ENCODE measurements at places on chromosomes 3 and 15.

DNA sequence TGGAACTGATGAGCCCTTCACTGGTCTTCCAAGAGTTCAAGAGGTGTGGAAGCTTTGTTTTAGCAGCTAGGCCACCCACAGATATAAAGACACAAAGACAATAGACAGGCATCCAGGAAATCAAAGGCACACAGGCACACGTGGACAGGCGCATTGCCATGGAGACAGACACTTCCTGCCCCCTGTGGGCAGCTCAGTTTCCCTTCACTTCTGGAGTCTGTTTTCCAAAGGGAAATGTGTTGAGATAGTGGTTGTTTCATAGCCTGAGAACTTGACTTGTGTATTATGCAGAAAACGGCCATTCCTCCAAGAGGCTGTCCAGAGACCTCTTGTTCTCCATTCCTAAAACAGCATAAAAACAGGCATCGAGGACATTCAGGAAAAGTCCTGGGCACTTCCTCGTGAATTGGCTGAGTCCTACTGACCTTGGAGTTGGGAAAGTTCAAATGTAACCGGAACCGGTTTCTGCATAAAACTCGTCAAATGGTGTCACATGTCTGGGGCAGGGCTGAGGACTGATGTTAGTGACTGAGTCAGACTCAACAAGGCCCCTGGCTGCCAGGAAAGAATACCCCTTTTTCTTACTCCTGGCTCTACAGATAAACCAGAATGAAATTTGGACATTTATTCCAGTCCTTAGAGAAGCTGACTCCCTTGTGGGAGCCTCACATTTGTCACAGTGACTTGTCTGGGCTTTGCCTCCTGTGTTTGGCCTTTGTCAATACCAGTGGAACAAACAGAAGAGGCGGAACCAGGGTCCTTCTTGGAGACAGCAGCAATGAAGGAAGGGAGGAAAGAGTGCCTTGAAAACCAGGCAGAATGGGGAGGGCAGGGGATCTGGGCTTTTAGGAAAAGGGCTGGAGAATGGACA is 1.3 kb downstream of the ALPK3 start:
- no peak for DNase-seq

DNA sequence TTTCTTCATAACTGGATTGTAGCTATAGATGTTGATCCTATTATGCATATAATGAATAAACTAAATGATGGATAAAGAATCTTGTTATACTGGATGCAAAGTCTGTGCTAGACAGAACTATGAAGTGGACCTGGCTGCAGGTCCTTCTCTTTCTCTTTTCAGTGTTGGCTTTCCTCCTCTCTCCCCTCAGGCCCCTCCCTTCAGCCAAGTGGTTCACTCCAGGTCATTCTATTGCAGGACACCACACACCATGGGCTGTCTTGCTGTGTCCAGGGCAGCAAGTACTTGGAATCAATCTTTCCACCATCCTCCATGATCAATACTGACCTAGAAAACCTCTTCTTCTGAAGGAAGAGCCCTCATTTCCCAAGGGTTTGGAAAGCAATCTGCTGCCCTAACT is 20.3 kb downstream of the EIF4E3 start:
- DNase-seq = no peak

DNA sequence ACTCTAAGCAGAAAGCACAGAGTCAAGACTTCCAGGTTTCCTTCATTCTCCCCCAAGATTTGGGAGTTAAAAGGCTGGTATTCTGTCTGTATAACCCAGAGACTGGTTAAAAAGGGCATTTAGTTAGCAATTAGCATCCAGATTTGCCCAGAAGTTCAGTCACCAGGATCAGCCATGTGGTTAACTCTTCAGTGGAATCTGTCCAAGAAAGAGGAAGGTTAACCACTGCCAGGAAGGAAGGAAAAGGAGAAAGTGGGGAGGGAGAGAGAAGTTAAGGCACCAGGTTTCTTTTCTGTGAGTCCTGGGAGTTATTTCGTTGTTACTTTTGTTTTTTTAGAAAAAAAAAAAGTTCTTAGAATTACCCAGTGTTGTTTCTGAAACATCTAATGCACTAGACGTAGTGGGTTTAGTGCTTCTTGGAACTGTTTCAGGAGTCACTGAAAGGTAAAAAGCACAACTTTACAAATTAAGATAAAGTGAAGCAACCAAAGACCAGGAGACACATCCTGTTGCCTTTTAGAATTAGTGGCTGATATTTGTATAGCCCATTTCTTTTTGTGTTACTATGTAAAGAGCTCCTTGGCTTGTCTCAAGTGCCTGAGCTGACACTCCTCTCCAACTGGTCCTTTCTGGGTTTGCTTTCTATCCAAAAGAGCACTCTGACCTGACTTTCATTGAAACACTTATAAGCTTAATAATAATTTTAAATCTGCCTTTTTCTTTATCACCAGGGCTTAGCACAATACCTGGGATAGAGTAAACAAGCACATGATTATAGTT is 128.6 kb downstream of the ABI3BP start:
- no peak for DNase-seq

- DNase-seq = no peak
These were observed 161.5 kb downstream of the FEZF2 start for GRCh38 chr3:62211675-62212429.

GRCh38 chr3:20842594-20843436 is 656.8 kb upstream of the SGO1 start:
- no peak for DNase-seq

Measured in activated CD4-positive, alpha-beta T cell treated with anti-CD3 and anti-CD28 coated beads for 48 hours (primary cell).